ENCODE measurements at places on chromosomes 1 and 21. TPM values are rescaled to one million over a fixed set of nuclear protein-coding genes. Genes with fewer than 3 reads are reported as not detected.

- H3K27ac ChIP-seq, result no peak overlapping the region
- H3K4me3 ChIP-seq, result no peak overlapping the region
- H3K27me3 ChIP-seq, result no peaks in the 10 kb centered on the region
- no peaks in the 10 kb centered on the region for H3K4me1 ChIP-seq
- no peaks in the 10 kb centered on the region for H3K36me3 ChIP-seq
- peak; percentile 78 for DNase-seq
Observed at GRCh38 chr1:212012034-212012740, 23.2 kb downstream of the INTS7 start.

DNA sequence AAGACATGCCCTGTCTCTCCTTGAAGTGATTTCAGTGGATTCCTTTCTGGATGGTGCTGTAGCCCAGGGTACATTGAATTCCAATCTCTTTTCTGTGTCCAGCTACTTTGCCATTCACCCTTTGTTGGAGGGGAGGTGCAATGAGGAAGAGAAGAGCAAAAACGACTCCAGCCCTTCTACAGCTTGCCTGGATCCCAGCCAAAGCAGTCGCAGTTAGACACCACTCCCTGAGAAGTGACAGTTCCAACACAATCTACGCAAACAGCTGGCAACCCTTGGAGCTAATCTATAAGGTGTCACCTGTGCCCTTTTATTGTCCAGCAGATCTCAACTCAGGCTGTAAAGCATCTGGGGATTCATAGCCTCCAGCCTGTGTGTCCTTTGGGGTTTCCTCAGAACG, 4.6 kb downstream of the CD244 start:
- peaks cover 3% of the 10 kb centered on the region for H3K27me3 ChIP-seq
- H3K4me1 ChIP-seq, result no peaks in the 10 kb centered on the region
- H3K27ac ChIP-seq, result no peak overlapping the region
- DNase-seq, result peak; percentile 25

DNA sequence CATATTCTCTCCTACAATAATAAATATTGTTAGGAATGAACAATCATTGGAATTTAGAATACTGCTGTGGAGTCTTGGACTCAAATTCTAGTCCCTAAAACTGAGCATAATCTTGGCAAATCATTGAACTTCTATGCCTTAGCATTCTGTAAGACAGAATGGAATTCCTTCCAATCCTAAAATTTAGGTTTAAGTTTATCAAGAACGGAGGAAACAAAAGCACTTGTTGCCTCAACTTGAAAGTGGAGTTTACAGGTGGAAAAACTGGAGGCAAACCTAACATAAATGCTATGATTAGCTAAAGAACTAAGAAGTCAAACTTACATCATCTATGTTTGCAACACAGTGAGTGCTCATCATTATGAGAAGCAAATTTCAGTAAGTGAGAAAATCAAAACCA, 55.7 kb downstream of the BCL9 start:
- no peak overlapping the region for H3K4me3 ChIP-seq
- H3K36me3 ChIP-seq, result no peaks in the 10 kb centered on the region
- H3K4me1 ChIP-seq, result peaks cover 11% of the 10 kb centered on the region
- H3K27ac ChIP-seq, result no peak overlapping the region

DNA sequence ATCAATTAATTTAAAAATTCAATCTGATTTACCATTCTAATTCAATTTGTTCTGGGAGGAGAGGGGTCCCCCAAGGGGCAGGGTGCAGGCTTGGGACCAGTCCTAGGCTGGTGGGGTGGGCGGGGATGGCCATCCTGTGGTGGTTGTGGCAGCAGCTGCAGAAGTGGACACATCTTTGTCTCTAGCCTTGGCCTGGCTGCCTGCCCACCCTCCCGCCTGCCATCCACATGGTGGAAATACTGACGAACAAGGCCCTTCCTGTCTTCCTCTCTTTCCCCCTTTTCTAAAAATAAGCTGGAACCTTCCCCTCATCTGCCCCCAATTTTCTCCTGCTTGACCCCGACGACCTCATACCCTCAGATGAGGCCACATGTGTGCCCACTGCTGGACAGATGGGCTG, 130.9 kb downstream of the FOXD2 start:
- no peaks in the 10 kb centered on the region for H3K4me1 ChIP-seq
- H3K4me3 ChIP-seq, result no peak overlapping the region
- H3K27ac ChIP-seq, result no peak overlapping the region
- no peaks in the 10 kb centered on the region for H3K27me3 ChIP-seq
- DNase-seq, result no peak

- no peak overlapping the region for H3K27ac ChIP-seq
- no peak for DNase-seq
- no peaks in the 10 kb centered on the region for H3K36me3 ChIP-seq
- H3K4me1 ChIP-seq, result no peaks in the 10 kb centered on the region
- H3K4me3 ChIP-seq, result no peak overlapping the region
Observed at GRCh38 chr21:27813750-27814149, 846.9 kb upstream of the ADAMTS5 start.

- no peaks in the 10 kb centered on the region for H3K4me1 ChIP-seq
- DNase-seq, result peak; percentile 46
- H3K4me3 ChIP-seq, result no peak overlapping the region
- peak overlapping the region; percentile 41 for H3K27ac ChIP-seq
- no peaks in the 10 kb centered on the region for H3K36me3 ChIP-seq
Observed at GRCh38 chr21:39103689-39104088, 79.6 kb downstream of the PSMG1 start.

- H3K36me3 ChIP-seq, result no peaks in the 10 kb centered on the region
- H3K4me3 ChIP-seq, result no peak overlapping the region
- no peak overlapping the region for H3K27ac ChIP-seq
- H3K27me3 ChIP-seq, result peaks cover 36% of the 10 kb centered on the region
- H3K4me1 ChIP-seq, result no peaks in the 10 kb centered on the region
Observed at GRCh38 chr1:237042892-237043576, 1.1 kb downstream of the RYR2 start.

- no peak for DNase-seq
- H3K4me1 ChIP-seq, result no peaks in the 10 kb centered on the region
- H3K36me3 ChIP-seq, result no peaks in the 10 kb centered on the region
- no peak overlapping the region for H3K27ac ChIP-seq
- H3K27me3 ChIP-seq, result no peaks in the 10 kb centered on the region
Observed at GRCh38 chr21:18493422-18493821, 89.8 kb upstream of the TMPRSS15 start.

- no peak overlapping the region for H3K27ac ChIP-seq
- no peak overlapping the region for H3K4me3 ChIP-seq
- no peak for DNase-seq
- H3K27me3 ChIP-seq, result no peaks in the 10 kb centered on the region
- peaks cover 10% of the 10 kb centered on the region for H3K36me3 ChIP-seq
Observed at GRCh38 chr1:230915078-230915477, 46.8 kb upstream of the C1orf198 start.

DNA sequence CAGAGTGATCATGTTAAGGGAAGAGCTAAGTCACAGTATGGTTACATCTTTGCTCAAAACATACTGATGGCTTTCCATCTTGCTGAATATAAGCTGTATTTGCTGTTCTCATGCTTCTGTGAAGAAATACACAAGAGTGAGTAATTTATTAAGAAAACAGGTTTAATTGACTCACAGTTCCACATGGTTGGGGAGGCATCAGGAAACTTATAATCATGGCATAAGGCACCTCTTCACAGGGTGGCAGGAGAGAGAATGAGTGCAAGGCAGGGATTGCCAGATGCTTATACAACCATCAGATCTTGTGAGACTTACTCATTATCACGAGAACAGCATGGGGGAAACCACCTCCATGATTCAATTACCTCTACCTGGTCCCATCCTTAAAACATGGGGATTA, 24.4 kb upstream of the RGS5 start:
- no peak overlapping the region for H3K4me3 ChIP-seq
- no peak overlapping the region for H3K27ac ChIP-seq
- DNase-seq, result no peak
- no peaks in the 10 kb centered on the region for H3K36me3 ChIP-seq
- H3K4me1 ChIP-seq, result no peaks in the 10 kb centered on the region
- H3K27me3 ChIP-seq, result no peaks in the 10 kb centered on the region

DNA sequence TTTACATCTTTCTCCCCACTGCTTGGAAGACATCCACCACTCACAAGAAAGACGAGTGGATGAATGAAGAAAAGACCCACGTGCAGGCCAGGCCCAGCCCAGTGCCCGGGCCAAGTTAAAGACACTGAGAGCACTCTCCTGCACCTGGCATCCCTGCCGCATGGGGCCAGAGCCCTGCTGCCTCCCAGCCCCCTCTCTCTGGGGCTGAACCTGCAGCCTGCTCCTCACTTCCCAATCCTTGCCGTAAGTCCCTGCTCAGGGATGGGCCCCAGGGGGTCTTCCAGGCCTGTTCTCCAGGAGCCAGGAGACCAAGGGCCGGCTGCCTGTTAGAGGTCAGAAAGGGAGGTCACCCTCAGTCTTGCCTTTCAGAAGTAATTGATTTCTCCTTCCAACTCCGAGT, 168.5 kb upstream of the ZC3H12A start:
- no peak overlapping the region for H3K4me3 ChIP-seq
- no peaks in the 10 kb centered on the region for H3K4me1 ChIP-seq
- DNase-seq, result no peak
- no peaks in the 10 kb centered on the region for H3K27me3 ChIP-seq

GRCh38 chr1:180815188-180815587, 97.5 kb upstream of the KIAA1614 start:
- DNase-seq, result no peak
- no peaks in the 10 kb centered on the region for H3K4me1 ChIP-seq
- H3K4me3 ChIP-seq, result no peak overlapping the region
- no peaks in the 10 kb centered on the region for H3K27me3 ChIP-seq

- H3K27ac ChIP-seq, result no peak overlapping the region
- DNase-seq, result no peak
- no peak overlapping the region for H3K4me3 ChIP-seq
- no peaks in the 10 kb centered on the region for H3K4me1 ChIP-seq
- H3K36me3 ChIP-seq, result no peaks in the 10 kb centered on the region
Observed at GRCh38 chr1:199449221-199449620, 578.3 kb upstream of the NR5A2 start.

DNA sequence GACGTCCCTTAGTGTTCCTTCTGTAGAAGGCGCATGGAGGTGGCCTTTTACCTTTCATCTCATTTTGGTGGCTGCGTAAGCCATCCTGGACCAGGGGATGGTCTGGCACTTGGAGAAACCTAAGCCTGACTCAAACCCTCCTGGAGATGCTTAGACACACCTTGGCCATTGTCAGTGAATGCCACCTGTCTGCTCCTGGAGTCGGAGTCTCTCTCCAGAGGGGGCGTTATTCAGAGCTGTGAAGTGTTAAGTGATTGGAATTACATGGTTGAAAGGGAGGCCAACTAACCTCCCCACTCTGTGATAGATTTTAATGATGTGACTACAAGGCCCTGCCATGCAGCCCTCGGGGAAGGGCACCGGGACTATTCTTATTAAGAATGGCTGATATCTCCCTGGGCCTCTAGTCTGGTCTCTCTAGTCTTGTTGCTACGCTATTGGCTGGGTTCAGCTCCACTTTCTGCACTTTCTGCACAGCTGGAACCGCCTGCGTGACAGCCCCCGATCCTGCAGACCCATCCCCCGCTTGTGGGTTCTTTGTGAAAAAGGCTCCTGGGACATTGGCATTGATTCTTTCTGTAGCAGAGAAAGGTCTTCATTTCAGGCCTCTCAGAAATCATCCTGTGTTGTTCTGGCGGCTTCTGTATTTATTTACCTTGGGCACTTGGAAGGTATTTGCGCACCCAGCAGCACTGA, 4.2 kb downstream of the RASSF5 start:
- H3K27me3 ChIP-seq, result no peaks in the 10 kb centered on the region
- peaks cover 48% of the 10 kb centered on the region for H3K4me1 ChIP-seq
- H3K36me3 ChIP-seq, result no peaks in the 10 kb centered on the region
- no peak overlapping the region for H3K4me3 ChIP-seq
- H3K27ac ChIP-seq, result peak overlapping the region; percentile 71
- DNase-seq, result no peak

GRCh38 chr21:23585419-23585818, 2021.9 kb downstream of the MRPL39 start:
- DNase-seq, result no peak
- H3K27me3 ChIP-seq, result no peaks in the 10 kb centered on the region
- H3K27ac ChIP-seq, result no peak overlapping the region
- no peaks in the 10 kb centered on the region for H3K4me1 ChIP-seq
- H3K4me3 ChIP-seq, result no peak overlapping the region

GRCh38 chr1:22284236-22284635, 141.3 kb upstream of the WNT4 start:
- DNase-seq, result no peak
- H3K4me3 ChIP-seq, result no peak overlapping the region
- no peaks in the 10 kb centered on the region for H3K27me3 ChIP-seq
- H3K36me3 ChIP-seq, result no peaks in the 10 kb centered on the region
- peaks cover 28% of the 10 kb centered on the region for H3K4me1 ChIP-seq

GRCh38 chr1:932173-932510, 8.4 kb downstream of the SAMD11 start:
- H3K27me3 ChIP-seq, result peaks cover 21% of the 10 kb centered on the region
- no peak overlapping the region for H3K27ac ChIP-seq
- no peaks in the 10 kb centered on the region for H3K36me3 ChIP-seq
- no peak overlapping the region for H3K4me3 ChIP-seq
- H3K4me1 ChIP-seq, result peaks cover 8% of the 10 kb centered on the region
- no peak for DNase-seq

DNA sequence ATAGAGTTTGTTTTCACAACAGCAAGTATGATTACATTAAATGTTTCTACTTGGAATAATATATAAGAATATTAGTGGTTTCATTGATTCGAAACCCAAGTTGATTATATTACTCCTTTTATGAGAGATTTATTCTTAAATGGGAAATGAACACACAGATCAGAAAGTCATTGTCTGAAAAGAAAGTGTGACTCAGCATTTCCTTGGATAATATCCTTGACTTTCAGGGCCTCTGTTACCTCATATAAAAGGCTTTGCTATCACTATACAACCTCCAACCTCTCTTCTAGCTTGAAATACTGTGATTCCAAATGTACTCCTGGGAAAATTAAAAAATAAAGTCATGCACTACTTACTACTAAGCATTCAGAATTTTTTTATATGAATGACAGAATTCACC, 295.3 kb upstream of the LYPLAL1 start:
- H3K4me3 ChIP-seq, result no peak overlapping the region
- H3K27me3 ChIP-seq, result no peaks in the 10 kb centered on the region
- DNase-seq, result no peak
- no peak overlapping the region for H3K27ac ChIP-seq
- no peaks in the 10 kb centered on the region for H3K36me3 ChIP-seq

GRCh38 chr1:12080156-12080555, 17.1 kb downstream of the TNFRSF8 start:
- H3K36me3 ChIP-seq, result no peaks in the 10 kb centered on the region
- no peaks in the 10 kb centered on the region for H3K4me1 ChIP-seq
- H3K27ac ChIP-seq, result no peak overlapping the region
- no peak for DNase-seq
- H3K27me3 ChIP-seq, result no peaks in the 10 kb centered on the region

GRCh38 chr21:21199342-21200102, 201.3 kb downstream of the NCAM2 start:
- DNase-seq, result no peak
- H3K4me1 ChIP-seq, result peaks cover 38% of the 10 kb centered on the region
- no peaks in the 10 kb centered on the region for H3K36me3 ChIP-seq
- H3K27ac ChIP-seq, result peak overlapping the region; percentile 83

- no peak for DNase-seq
- no peak overlapping the region for H3K4me3 ChIP-seq
- H3K27ac ChIP-seq, result peak overlapping the region; percentile 38
Observed at GRCh38 chr21:34844924-34845238, 176.1 kb downstream of the CLIC6 start.

The TP73 gene
- 0.15 TPM for total RNA-seq

The CFAP74 gene
- total RNA-seq, result 1.2 TPM

The RNF11 gene
- 70.3 TPM for total RNA-seq

The TMOD4 gene
- not detected for total RNA-seq

The PCBP3 gene
- 10.9 TPM for total RNA-seq

The SMCP gene
- not detected for total RNA-seq

The ACTL8 gene
- not detected for total RNA-seq

The CFHR4 gene
- not detected for total RNA-seq
